Inflammatory macrophage (primary cell): ENCODE measurements at places on chromosomes 12 and 14.

GRCh38 chr14:73768107-73768506 is 53.9 kb upstream of the PNMA1 start:
- no peak for DNase-seq

DNA sequence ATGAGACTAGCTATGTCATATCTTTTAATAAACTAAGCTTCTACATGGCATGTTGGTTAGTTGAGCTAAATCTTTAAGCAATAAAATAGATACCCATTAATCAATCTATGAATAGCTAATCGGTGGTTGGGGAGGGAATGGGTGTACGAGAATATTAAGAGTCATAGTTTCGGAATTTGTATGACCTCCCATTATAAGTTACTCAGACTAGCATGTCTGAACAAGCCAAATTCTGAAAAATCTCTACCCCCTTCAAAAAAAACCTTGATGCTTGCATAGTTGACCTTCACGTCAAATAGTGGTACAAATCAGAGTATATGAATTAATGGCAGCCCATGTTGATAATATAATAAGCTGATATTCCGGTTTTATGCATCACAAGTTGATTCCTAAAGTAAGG is 60.0 kb downstream of the PLEKHG7 start:
- DNase-seq: no peak

DNA sequence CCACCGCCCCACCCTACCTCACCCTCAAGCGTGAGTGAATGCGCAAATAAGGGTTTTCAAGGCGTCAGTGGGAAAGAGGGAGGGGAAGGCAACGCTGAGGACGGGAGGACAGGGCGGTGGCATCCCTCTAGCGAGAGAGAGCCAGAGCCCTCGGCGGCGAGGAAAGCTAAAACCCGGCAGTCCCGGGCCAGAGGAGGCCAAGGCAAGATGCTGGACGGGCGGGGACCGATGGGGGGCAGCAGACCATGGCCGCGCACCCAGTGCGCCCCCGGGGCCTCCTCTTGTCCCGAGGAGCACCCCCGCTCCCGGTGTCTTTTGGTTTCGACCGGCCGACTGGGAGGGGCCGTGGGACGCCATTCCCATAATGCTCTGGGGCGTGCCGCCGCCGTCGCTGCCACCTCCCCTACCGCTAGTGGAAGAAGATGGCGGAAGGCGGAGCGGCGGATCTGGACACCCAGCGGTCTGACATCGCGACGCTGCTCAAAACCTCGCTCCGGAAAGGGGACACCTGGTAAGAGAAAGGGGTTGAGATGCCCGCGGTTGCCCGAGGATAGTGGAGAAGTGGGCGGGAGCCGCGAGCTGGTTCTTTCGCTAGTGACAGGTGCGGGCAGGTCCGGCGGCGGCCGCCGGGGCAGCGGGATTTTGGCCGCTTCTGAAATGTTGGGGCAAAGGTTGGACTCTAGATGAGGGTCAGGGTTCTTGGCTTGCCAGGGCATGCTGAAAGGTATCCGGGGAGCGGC is at the start of gene USP15:
Gene USP15, plus strand, starts transcription at position 412 of the 740 bp plus-strand sequence. Its CDS starts 11 bp downstream, at position 423.
- peak; percentile 98 for DNase-seq

- DNase-seq: no peak
These were observed 92.8 kb downstream of the PRMT8 start for GRCh38 chr12:3583656-3584334.

DNA sequence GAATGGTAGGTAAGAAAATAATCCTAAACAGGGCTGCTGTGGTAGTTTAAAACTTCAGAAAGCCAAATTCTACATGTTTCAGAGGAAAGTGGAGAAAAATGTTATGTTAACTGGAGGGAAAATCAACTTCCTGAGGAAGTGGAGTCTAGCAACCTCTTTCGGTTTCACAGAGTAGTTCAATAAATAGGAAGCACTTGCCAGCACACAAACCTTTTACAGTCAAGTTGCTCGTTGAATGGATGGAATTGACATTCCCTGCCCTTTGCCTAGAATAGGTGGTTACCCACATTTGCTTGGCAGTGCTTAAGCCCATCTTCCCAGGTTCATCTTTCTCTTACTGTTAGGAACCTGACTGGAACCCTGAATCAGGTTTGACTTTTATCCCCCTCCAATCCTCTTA is 15.9 kb downstream of the ANKRD13A start:
- peak; percentile 80 for DNase-seq

DNA sequence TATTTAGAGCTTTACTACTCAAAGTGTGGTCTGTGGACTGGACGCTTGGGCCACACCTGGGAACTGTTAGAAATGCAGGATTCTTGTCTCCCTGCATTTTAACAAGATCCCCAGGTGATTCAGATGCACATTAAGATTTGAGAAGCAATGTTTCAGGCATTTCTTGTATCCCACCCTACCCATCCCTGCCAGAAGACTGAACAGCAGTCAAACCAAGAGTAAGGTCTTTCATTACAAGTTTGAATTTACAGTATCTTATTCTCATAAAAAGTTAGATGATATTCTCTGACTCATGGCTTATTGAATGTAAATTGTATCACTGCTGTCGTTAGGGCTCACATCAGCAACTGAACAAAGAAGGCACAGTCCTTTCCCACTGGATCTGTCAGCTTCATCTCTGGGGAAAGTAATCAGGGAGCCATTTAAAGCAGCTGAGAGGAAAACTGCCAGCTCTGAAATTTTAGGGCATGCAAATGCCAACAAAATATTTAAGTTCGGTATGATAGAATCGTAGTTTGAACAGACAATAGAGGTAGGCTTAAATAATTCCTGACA is 141.1 kb downstream of the AKAP6 start:
- DNase-seq: no peak

DNA sequence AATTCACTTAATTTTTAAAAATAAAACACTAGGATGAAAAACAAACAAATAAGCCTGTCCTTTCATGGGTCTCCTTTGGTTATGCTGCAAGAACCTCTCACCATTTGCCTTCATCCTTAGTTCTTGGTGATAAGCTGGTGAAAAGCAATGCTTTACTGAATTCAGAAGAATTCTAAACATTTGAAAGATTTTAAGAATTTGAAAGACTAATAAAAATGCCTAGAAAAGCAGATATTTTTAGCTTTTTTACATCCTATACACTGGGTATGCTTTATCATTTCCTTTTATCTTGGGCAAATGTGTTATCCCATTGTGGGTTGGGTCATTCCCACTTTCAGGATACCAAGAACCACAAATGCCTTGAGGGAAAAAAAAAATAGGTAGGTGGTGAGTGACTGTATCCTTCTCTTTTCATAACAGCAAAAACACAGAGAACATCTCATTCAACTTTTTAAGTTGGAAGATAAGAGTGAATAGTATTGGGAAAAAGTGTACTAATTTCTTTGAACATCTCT is 197.1 kb upstream of the ABCD2 start:
- no peak for DNase-seq

DNA sequence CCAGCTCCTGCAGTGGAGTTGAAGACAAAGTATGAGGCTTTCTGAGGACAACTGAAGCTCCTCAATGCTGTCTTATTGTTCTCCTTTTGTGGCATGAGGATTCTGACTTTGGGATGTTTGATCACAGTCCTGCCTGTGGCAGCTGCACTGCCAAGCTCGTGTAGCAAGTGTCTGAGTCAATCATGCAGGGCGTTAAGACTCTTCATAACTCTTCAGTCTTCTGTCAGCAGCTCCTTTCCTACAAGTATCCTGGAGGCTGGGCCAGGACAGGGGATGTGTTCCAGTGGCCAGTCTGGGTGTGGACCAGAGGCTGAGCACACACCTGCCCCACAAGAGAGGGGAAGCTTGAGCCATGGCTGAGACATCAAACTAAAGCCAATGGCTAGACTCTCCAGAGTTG is 94.3 kb downstream of the PELI2 start:
- no peak for DNase-seq

DNA sequence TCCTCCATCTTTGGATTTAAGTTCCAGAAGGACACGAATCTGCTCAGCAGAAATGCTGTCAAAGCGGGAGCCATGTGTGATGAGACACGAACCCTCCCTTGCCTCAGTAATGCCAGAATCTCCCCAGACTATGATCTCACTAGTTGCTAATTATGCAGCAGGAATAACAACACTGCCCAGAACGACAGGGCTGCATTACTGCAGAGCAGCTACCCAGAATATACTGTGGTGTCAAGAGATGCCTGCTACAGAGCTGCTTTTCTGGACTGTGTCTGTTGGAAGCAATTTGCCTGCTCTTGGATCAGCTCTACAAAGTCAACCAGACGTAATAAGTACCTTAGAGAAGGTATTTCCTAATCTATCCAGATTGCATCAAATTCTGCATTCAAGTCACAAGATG is 5.5 kb downstream of the CSRNP2 start:
- no peak for DNase-seq

DNA sequence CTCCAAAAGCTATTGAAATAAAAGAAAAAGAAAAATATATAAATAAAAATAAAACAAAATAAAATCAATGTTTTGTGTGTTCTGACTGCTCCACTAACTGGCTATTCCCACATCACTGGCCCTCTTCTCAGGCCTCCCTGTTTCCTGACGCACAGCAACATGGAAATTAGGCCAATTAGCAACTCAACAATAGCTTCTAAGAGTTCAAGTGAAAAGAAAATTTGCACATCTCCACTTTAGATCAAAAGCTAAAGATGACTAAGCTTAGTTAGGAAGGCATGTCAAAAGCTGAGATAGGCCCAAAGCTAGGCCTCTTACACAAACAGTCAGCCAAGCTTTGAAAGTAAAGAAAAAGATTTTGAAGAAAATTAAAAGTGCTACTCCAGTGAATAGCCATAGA is 200.8 kb downstream of the DUSP6 start:
- no peak for DNase-seq

DNA sequence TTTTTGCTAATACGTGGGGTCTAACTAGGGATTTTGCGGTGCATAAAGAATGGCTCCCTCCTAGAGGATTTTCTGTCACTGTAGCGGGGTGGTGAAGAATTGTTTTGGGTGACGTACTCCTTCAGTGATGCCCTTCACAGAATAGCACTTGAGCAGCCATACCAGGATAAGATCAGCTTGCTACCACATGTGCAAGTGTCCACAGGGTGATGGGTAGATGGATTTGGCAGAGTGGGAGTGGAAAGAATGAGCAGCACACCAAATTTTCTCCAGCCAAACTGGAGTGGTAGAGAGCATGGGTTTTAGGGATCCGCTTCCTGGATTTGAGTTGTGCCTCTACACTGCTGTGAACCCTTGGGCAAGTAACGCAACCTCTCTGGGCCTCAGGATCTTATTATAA is 2.3 kb downstream of the TCP11L2 start:
- DNase-seq: no peak

DNA sequence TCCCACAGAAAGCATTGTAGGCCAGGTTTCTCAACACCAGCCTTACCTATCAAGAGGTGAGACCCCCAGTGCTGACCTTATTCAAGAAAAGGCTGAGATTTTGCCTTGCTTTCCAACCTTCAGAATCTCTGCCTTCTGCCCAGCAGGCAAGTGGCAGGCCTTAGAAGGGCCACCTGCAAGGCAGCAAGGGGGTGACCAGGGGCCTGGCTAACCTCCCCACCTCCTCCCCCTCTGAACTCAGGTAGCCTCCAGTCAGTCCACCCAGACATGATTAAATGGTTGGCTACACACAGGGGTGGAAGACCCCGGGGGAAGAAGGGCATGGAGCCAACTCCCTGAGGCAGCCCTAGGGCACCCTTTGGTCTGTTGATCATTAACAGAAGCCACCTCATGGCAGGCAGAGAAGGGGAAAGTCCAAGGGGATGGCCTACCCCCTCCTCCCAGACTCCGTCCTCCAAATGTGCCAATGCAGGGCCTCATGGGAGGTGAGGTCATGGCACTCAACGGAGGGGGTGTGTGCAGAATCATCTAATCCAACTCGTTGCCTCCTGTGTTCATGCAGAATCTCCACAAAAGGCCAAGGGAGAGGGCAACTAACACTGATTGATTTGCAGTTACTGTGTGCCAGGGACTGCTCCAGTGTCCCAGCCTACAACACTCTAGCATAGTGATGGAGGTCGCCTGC is 8.5 kb downstream of the ZFP36L1 start:
- DNase-seq: no peak

- DNase-seq: no peak
These were observed 15.3 kb downstream of the MAP3K12 start for GRCh38 chr12:53483979-53484377.

GRCh38 chr12:124174451-124175348 is 120.2 kb upstream of the RFLNA start:
- no peak for DNase-seq

DNA sequence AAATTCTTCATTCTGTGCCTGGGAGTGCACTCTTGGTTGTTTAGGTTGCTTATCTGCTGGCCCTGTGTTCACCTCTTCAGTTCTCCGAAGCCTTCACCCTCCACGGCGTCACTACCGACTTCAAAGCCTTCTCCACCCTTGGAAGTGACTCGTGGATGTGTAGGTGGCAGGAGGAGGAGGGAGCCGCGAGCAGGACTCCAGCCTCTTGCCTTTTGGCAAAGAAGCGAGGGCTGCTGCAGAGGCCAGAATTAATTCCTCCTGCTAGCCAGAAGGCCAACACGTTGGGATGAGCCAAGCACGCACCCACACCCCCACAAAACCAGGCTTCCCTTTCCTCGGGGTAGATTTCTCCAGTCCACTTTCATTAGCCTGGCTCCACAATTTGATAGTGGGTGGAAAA is 86.5 kb downstream of the TBX5 start:
- DNase-seq: no peak

- no peak for DNase-seq
These were observed 64.3 kb downstream of the C2CD5 start for GRCh38 chr12:22480016-22480415.

GRCh38 chr14:57848353-57848752 is 17.5 kb downstream of the SLC35F4 start:
- no peak for DNase-seq

- no peak for DNase-seq
These were observed 56.0 kb downstream of the RASSF3 start for GRCh38 chr12:64666054-64666914.

- no peak for DNase-seq
These were observed 472.3 kb downstream of the GLT1D1 start for GRCh38 chr12:129325566-129325965.
